Stomach (tissue), 19 donors: ENCODE measurements at places on chromosomes 5 and 9. TPM values are rescaled to one million over a fixed set of nuclear protein-coding genes. Genes with fewer than 3 reads are reported as not detected.

- H3K4me3 ChIP-seq, result no peak overlapping the region
- H3K27me3 ChIP-seq, result no peaks in the 10 kb centered on the region
- DNase-seq, result no peak
- H3K36me3 ChIP-seq, result no peaks in the 10 kb centered on the region
These were observed 359.5 kb upstream of the ADAMTS16 start for GRCh38 chr5:4780633-4781032.

DNA sequence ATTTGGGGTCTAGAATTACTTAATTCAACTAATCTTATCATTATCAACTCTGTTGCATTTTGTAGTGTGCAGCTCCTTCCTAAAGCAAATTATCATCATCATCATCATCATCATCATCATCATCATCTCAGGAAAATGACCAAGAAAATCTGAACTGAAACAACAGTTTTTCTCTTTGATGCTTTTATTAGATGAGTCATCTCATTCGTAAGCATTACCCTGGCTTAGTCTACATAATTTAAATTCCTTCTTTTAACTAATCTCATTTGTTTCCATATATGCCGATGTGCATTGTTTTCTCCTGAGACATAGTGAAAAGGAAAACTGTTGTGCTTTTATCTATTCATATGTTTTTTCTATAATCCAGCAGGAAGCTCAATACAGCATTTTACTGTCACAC is 173.0 kb upstream of the PDE4D start:
- H3K27me3 ChIP-seq, result no peaks in the 10 kb centered on the region
- no peaks in the 10 kb centered on the region for H3K36me3 ChIP-seq
- no peak overlapping the region for H3K27ac ChIP-seq
- no peak overlapping the region for H3K4me3 ChIP-seq
- DNase-seq, result no peak
- no peaks in the 10 kb centered on the region for H3K4me1 ChIP-seq

DNA sequence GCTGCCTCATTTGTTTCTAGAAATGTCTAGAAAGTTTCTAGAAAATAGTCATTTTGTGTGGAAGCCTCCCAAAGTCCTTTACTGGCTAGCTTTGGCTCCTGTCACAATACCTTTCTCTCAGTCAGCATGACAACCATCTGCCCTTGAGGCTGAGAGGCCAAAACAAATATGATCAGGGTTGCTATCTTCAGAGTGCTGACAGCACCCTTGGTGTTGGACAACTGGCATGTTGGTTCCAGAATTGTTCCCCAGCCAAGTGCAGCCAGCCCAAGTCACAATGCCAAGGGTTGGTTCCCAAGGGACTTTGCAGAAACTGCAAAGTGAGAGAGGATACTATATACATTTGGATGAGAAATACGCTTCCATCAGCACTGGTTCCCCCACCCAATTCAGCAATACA is 140.9 kb upstream of the GAS1 start:
- no peak overlapping the region for H3K27ac ChIP-seq
- H3K27me3 ChIP-seq, result no peaks in the 10 kb centered on the region
- no peak for DNase-seq
- H3K4me1 ChIP-seq, result no peaks in the 10 kb centered on the region
- H3K4me3 ChIP-seq, result no peak overlapping the region

GRCh38 chr5:6914347-6914746 is 201.1 kb downstream of the TENT4A start:
- H3K4me1 ChIP-seq, result no peaks in the 10 kb centered on the region
- no peak overlapping the region for H3K4me3 ChIP-seq
- H3K27me3 ChIP-seq, result no peaks in the 10 kb centered on the region
- DNase-seq, result no peak
- no peaks in the 10 kb centered on the region for H3K36me3 ChIP-seq

- DNase-seq, result no peak
- no peak overlapping the region for H3K27ac ChIP-seq
- no peaks in the 10 kb centered on the region for H3K27me3 ChIP-seq
- no peaks in the 10 kb centered on the region for H3K36me3 ChIP-seq
- H3K4me1 ChIP-seq, result peaks cover 21% of the 10 kb centered on the region
- H3K4me3 ChIP-seq, result no peak overlapping the region
These were observed 12.0 kb downstream of the ENHO start for GRCh38 chr9:34510497-34511468.

DNA sequence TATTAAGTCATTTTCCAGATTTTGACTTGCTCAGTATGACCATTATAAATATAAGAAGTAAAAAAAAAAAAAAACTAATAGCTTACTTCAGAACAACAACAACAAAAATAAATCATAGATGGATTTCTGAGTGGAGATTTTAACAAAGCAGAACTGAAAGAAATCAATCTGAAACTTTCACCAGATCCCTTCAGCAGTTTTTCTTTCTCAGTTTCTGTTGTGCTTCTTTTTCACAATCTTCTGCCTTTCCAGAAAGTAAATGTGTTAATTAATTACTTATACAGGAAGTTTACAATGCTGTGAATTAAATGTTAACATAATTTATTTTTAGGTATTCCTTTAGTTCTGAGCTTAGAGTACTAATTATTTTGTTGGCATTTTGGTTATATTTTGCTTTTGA is 73.5 kb downstream of the CHSY3 start:
- H3K36me3 ChIP-seq, result no peaks in the 10 kb centered on the region
- no peaks in the 10 kb centered on the region for H3K27me3 ChIP-seq
- no peak for DNase-seq
- H3K4me1 ChIP-seq, result no peaks in the 10 kb centered on the region
- no peak overlapping the region for H3K4me3 ChIP-seq
- no peak overlapping the region for H3K27ac ChIP-seq

GRCh38 chr5:56412601-56413379 is 179.7 kb upstream of the ANKRD55 start:
- no peaks in the 10 kb centered on the region for H3K27me3 ChIP-seq
- no peak overlapping the region for H3K4me3 ChIP-seq
- peaks cover 29% of the 10 kb centered on the region for H3K4me1 ChIP-seq
- H3K36me3 ChIP-seq, result no peaks in the 10 kb centered on the region

GRCh38 chr5:204001-204400 is 12.7 kb downstream of the LRRC14B start:
- H3K4me3 ChIP-seq, result no peak overlapping the region
- H3K4me1 ChIP-seq, result no peaks in the 10 kb centered on the region
- H3K36me3 ChIP-seq, result peaks cover 56% of the 10 kb centered on the region
- DNase-seq, result no peak
- H3K27ac ChIP-seq, result no peak overlapping the region
- H3K27me3 ChIP-seq, result no peaks in the 10 kb centered on the region

DNA sequence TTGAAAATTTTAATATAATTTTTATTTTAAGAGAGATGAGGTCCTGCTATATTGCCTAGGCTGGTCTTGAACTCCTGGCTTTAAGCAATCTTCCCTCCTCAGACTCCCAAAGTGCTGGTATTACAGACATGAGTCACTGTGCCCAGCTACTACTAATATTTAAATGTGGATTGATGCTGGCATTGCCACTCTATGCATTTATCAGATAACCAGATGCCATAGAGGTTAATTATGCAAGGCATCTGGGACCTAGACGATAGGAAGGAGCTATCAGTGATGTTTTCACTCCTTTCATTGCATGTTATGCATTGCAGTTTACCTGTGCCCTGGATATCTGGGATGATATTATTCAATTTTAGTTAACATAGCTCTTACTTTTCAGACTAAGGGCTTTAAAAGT is 127.0 kb downstream of the RPS23 start:
- H3K4me1 ChIP-seq, result no peaks in the 10 kb centered on the region
- H3K27ac ChIP-seq, result no peak overlapping the region
- H3K36me3 ChIP-seq, result no peaks in the 10 kb centered on the region
- DNase-seq, result no peak
- H3K4me3 ChIP-seq, result no peak overlapping the region

DNA sequence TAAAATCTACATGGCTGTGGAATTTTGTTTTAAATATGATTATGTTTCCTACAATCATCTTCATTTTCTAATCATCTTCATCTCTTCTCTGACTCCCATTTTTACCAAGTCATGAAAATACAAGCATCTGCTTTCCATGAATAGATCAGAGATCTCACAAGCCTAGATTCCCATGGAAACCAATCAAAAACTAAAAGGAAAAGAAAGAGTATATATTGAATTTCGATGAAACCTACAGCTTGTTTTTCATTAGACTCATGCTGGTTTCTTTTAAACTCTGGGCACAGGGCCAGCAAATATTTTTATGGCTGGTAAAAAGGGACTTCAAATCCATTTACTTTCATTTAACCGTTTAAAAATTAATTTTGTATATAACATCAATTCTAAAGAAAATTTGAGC is 51.2 kb downstream of the INVS start:
- no peaks in the 10 kb centered on the region for H3K36me3 ChIP-seq
- no peaks in the 10 kb centered on the region for H3K27me3 ChIP-seq
- H3K27ac ChIP-seq, result no peak overlapping the region
- no peak overlapping the region for H3K4me3 ChIP-seq

- H3K27me3 ChIP-seq, result no peaks in the 10 kb centered on the region
- H3K36me3 ChIP-seq, result no peaks in the 10 kb centered on the region
- DNase-seq, result no peak
- H3K4me1 ChIP-seq, result peaks cover 45% of the 10 kb centered on the region
- H3K27ac ChIP-seq, result peak overlapping the region; percentile 85
These were observed 71.2 kb downstream of the EPB41L4B start for GRCh38 chr9:109249615-109250014.

DNA sequence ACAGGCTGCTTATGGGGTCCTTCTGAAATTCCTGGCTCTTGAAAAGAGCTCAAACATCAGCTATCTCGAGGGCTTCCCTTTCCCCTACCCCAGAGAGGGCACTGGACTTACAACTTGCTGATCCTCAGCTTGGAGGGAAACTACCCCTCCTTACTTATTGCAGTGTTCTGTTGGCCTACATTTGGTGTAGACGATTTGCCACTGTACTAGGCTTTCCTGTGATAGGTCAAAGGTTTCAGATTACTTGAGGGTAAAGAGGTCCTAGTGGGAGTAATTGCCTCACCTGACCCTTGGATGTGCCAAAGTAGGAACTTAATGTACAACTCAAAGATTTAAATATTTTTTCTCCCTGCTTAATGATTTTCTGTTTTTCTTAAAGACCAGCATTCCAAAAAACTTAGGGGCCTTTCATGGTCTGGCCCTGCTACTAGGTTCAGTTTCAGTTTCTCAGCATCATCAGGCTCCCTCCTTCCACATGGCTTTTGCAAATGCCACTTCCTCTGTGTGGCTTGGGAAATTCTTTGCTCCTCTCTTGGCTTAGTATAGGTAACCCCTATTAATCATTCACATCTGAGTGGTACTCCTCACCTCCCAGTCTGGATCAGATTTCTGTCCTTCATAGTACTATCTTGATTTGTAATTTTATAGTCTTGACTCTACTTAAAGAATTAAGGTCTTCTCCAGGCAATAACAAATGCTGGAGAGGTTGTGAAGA is 32.4 kb downstream of the CYSTM1 start:
- H3K4me3 ChIP-seq, result no peak overlapping the region
- H3K4me1 ChIP-seq, result peaks cover 51% of the 10 kb centered on the region
- H3K27me3 ChIP-seq, result no peaks in the 10 kb centered on the region
- peak overlapping the region; percentile 57 for H3K27ac ChIP-seq

- no peaks in the 10 kb centered on the region for H3K4me1 ChIP-seq
- no peaks in the 10 kb centered on the region for H3K36me3 ChIP-seq
- no peak overlapping the region for H3K27ac ChIP-seq
- H3K27me3 ChIP-seq, result no peaks in the 10 kb centered on the region
- H3K4me3 ChIP-seq, result no peak overlapping the region
- no peak for DNase-seq
These were observed 6.6 kb upstream of the COMMD10 start for GRCh38 chr5:116078199-116078598.

GRCh38 chr5:149500922-149501582 is 50.2 kb downstream of the CSNK1A1 start:
- H3K4me3 ChIP-seq, result no peak overlapping the region
- peaks cover 96% of the 10 kb centered on the region for H3K36me3 ChIP-seq
- no peak for DNase-seq
- peak overlapping the region; percentile 24 for H3K27ac ChIP-seq

DNA sequence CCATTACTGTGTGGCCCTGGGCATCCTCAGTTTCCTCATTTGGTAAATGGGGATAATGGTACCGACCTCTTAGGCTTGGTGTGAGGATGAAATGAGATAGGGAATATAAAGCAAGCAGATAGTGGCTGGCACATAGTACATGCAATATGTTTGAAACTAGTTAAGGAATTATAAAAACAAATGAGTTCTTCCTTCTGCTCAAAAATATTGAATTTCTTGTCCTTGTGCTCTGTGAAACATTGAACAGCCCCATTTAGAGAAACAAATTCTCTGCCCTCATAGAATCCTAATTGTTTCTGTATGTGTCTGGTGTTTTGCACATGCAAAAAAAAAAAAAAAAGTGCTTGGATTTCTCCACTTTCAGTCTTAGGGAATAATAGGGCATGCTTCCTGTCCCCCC is 39.7 kb downstream of the PTCD2 start:
- no peaks in the 10 kb centered on the region for H3K4me1 ChIP-seq
- no peak for DNase-seq
- no peak overlapping the region for H3K4me3 ChIP-seq
- no peak overlapping the region for H3K27ac ChIP-seq
- H3K27me3 ChIP-seq, result no peaks in the 10 kb centered on the region

GRCh38 chr5:33401482-33402390 is 39.0 kb upstream of the TARS1 start:
- no peak overlapping the region for H3K4me3 ChIP-seq
- no peaks in the 10 kb centered on the region for H3K27me3 ChIP-seq
- H3K27ac ChIP-seq, result no peak overlapping the region
- no peaks in the 10 kb centered on the region for H3K36me3 ChIP-seq

- no peaks in the 10 kb centered on the region for H3K36me3 ChIP-seq
- peak; percentile 96 for DNase-seq
- no peaks in the 10 kb centered on the region for H3K27me3 ChIP-seq
- peaks cover 9% of the 10 kb centered on the region for H3K4me1 ChIP-seq
- peak overlapping the region; percentile 55 for H3K4me3 ChIP-seq
These were observed 4.0 kb downstream of the SIT1 start for GRCh38 chr9:35646533-35647265.

GRCh38 chr5:129996896-129997295 is 92.6 kb downstream of the CHSY3 start:
- H3K27me3 ChIP-seq, result no peaks in the 10 kb centered on the region
- H3K27ac ChIP-seq, result no peak overlapping the region
- H3K4me1 ChIP-seq, result no peaks in the 10 kb centered on the region
- no peak for DNase-seq

DNA sequence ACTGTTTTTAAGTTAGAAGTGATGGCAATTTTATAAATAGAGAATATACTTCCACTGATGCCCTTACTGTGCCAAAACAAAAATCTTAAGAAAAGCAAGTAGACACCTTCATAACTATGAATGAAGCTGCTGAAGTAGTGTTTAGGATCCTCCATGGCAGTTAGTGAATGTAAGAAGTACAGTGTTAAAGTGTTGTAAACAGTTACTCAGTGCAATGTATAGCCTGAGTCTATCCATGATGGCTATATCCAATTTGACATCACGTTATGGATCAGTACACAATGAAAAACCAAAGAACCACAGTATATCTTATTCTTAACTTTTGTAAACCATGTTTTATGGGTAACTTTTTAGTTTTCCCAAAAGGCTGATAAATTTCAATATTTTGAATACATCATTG is 7.1 kb downstream of the CCNG1 start:
- H3K4me3 ChIP-seq, result no peak overlapping the region
- no peaks in the 10 kb centered on the region for H3K27me3 ChIP-seq
- H3K27ac ChIP-seq, result no peak overlapping the region
- DNase-seq, result no peak

Gene SLC27A4
- 6.0 TPM for polyA plus RNA-seq

Gene SUSD3
- polyA plus RNA-seq, result 2.0 TPM

Gene CNTLN
- polyA plus RNA-seq, result 2.0 TPM

Gene MARCHF6
- polyA plus RNA-seq, result 62.8 TPM

Gene PRSS3
- 10.7 TPM for polyA plus RNA-seq

Gene PHYHD1
- polyA plus RNA-seq, result 43.9 TPM

Gene FAT2
- 16.8 TPM for polyA plus RNA-seq

Gene RGS7BP
- polyA plus RNA-seq, result 0.03 TPM

Gene MOB3B
- polyA plus RNA-seq, result 4.8 TPM

Gene ARL14EPL
- not detected for polyA plus RNA-seq

Gene RANBP17
- polyA plus RNA-seq, result 1.9 TPM

Gene HBEGF
- 11.8 TPM for polyA plus RNA-seq

Gene TGFBI
- polyA plus RNA-seq, result 54.4 TPM

Gene SLC25A2
- polyA plus RNA-seq, result not detected

Gene PSAT1
- 13.4 TPM for polyA plus RNA-seq
